ENCODE measurements at places on chromosomes 6 and 20.

DNA sequence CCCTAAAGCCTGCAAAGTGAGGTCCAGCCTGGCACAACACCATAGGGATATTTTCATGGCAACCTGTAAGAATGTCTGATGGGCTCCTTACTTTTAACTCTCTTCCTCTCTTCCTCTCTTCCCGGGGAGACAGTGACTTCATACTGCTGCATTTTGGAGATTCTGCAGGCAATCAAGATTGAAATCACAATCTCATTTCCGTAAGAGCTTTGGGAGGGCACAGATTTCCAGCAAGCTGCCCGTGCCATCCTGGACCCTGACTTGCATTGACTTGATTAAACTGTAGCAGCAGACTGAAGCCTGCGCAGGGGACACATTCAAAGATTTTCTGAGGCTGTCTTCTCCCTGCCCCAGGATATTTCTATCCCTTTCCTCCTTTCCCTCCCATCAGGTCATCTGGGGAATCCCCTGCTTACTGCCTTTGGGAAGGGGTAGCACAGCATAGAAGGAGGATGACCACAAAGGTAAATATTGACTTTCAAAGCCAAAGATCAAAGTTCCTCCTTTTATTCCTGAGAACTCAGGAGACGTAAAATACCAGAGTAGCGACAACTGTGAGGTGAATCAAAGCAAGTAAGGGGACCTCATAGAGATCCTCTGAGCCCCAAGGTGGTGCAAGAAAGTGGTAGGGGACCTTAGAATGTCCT lies 504.0 kb upstream of the ARID1B start:
- no peak for DNase-seq

DNA sequence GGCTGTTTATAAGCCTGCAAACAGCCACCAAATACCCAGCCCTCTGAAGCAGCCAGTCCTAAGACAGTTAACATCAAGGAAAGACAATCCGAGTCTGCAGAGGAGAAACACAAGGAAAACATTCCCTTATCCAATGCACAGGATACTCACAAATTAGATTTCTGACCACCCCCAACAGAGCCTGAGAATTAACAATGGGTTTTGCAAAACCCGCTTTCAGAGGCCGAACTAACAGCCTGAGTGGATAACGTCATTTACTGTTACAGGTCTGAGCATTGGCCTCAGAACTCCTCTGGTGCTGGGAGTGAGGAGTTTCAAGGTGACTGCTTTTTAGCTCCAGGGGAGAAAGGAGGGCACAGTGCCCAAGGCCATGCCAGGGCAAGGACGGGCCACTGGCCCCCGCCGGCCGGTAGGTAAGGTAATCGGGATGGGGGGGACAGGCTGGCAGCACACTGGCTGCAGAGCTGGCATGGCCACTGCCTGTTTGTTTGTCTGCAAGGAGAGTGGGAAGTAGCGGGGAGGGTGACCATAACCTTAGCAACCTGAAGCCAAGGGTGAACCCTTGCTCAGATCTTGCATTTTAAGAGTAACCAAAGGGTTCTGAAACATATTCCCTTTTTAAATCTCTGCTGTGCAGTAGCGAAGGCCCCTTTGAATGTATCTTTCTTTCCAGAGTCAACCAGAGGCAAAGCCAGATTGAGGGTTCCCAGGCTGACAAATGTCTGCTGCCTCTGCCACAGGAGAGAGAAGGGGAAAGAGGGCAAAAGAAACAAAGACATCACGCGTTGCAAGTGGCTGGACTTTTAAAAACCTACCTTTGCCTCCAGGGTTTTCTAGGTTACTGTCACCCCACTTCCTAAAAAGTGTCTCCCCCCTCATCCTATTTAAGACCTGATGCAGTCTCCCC lies 3.9 kb downstream of the ZMYND8 start:
- no peak for DNase-seq

- DNase-seq, result no peak
Observed at GRCh38 chr6:62528894-62529526, 243.0 kb upstream of the KHDRBS2 start.

- DNase-seq, result peak; percentile 69
Observed at GRCh38 chr20:433300-433975, 25.3 kb downstream of the RBCK1 start.

- no peak for DNase-seq
Observed at GRCh38 chr6:141475259-141475658, 657.5 kb upstream of the GJE1 start.

- no peak for DNase-seq
Observed at GRCh38 chr20:51036226-51036625, 13.3 kb upstream of the KCNG1 start.

- no peak for DNase-seq
Observed at GRCh38 chr20:48313324-48313723, 514.5 kb downstream of the PREX1 start.

GRCh38 chr20:54657268-54657826 lies 182.0 kb downstream of the DOK5 start:
- DNase-seq, result no peak

- DNase-seq, result no peak
Observed at GRCh38 chr6:113317891-113318574, 539.1 kb upstream of the MARCKS start.

- no peak for DNase-seq
Observed at GRCh38 chr6:167575158-167575696, 250.3 kb downstream of the TTLL2 start.

- no peak for DNase-seq
Observed at GRCh38 chr20:63497138-63497945, 1.5 kb downstream of the EEF1A2 start.

DNA sequence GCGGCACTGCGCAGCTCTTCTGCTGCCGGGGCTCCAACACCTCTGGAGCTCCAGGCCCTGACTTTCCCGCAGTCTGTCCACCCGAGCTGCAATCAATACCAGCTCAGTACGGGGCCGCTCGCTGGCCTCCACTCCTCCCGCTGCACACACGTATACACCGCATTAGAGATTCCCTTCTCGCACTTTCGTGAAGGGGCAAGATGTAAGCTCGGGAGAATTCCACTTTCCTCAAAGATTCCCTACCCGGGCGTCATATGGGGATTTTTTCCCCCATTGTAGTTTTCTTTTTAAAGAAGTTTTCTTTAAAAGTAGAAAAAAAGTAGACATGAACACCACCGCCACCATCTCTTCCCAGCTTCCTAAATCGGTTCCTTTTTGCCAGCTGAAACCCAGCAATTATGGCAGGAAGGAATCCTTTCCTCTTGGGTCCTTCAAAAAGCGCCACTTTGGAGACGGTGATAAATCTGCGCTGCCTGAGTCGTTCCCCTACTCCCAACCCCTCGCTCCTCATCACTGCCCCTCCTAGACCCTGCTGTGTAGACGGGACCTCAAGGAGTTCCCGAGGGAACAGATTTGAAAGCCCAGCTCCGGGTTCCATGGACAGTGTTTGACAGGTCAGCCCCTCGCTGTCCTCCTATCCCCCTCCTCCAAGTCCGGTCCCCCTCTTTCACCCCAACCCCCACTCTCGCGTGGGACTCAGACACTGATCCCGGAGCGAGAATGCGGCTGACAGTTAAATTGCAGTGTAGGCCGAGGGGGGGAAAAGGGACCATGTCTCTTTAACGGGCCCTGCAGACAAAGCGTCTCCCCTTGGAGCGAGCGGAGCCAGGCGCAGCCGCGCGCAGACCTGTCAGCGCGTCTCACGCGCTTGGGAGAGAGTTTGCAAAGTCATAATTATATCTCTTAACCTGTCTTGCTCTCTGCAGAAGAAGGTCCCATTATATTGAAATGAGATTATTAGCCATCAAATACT lies 39.5 kb downstream of the NCR2 start:
- no peak for DNase-seq

- no peak for DNase-seq
Observed at GRCh38 chr6:13765570-13765969, 48.8 kb downstream of the MCUR1 start.

DNA sequence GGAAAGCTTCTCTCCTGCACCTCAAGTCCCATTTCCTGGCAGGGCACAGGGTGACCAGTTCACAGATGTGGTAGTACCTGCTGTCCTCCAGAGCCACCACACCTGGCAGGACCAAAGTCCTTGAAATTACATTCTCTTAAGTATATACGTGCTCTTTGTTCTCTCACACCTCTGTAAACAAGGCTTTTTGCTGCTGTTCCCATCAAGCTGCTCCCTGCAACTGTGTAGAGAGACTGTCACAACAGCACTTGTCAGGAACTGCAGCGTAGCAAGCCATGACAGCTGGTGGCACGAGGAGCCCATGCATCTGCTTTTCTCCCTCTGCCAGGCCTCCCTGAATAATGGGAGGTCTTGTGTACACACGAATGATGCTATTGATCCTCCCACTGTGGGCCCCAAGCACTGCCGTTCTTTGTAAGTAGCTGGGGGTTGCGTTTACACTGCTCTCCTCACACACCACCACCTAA lies 431.8 kb downstream of the CD83 start:
- no peak for DNase-seq

DNA sequence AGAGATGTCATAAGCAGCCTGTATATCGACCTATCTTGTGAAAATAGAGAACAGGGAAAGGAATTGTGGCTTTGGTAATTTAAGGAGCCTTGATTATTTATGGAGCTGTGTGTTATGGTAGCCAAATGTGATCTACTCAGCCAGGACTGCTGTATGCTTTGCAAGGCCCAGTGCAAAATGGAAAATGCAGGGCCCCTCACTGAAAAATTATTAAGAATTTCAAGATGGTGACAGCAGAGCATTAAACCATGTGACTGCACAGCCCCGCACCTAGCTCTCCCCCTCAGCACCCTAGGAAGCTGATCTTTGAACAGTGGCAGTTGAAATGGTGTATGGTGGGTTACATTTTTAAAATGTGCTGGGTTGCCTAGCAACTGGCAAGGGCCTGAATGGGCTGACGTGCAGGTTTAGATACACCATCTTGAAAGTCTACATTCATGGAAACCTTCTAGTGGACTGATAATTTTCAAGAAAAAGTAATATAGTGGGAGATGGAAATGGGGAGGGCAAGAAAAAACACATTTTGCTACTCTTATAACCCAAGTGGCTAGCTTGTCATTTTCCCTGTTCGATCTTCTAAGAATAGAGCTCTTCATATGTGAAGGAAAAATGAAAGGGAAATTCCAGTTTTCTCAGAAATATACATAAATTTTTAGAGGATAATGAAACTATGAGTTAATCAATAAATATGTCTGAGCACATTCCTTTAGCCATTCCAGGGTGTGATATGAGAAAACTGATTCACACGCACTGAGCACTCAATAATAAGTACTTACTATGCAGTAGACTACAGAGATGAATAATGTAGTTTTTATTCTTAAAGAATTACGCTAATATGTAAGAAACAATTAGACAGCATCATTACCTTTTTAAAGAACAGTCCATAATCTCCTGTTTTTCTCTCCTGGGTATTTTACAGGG lies 208.0 kb downstream of the ARHGAP18 start:
- DNase-seq, result no peak

DNA sequence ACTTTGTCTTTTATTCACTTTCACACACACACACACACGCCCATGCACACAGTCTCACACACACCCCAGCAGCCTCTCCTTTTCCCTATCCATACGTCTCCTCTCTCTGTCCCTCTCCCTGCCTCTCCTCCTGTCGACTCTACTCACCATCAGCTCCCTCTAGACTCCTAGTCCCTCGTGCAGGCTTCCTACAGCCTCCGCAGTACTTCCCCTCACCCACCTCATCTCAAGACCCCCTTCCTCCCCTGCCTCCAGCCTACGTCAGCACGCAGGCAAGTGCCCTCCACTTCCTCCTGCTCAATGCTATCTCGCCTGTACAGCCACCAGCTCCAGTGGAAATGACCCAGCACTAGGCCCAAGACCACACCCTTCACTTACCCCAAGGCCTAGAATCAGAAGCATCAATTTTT lies 820 bp upstream of the TREML2 start:
- DNase-seq, result no peak

DNA sequence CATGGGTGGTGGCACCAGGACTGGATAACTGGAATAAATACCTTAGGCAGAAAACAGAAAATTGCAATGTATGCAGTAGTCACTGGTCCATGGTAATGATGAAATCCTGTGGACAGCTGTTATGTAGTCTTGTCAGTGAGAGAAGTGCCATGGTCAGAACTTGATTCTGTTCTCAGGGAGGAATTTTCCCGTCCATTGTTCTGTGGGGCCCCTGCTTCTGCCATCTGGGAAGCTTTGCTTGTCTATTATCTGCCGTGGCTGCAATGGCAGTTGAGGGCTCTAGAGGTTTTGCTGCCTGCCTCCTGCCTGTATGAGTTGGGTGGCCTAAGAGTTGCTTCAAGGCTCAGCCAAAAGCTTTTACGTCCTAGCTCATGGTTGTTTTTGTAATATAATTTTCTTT lies 126.8 kb upstream of the SLC35B3 start:
- DNase-seq, result no peak

GRCh38 chr6:48959251-48960060 lies 503.6 kb downstream of the MMUT start:
- no peak for DNase-seq

DNA sequence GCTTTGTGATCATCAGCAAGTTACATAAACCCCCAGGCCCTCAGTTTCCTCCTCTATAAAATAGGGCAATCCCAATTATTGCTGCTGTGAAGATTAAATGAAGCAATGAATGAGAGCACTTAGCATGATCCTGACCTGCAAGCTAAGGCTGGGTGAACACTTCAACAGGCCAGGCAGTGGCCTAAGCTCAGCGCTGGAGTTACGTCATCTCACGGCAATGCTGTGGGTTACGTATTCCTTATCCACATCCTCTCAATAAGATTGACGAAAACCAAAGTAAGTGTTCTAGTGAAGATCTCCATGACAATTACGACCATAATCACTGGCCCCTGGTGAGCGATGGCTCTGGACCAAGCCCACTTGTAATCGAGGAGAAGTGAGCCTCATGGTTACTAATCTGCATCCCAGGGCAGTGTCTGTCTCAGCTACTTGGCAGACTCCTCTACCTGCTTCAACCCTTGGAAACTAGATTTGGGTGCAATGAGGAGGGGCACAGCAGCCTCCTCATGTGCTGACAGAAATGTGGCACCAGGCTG lies 274.1 kb upstream of the ARID1B start:
- DNase-seq, result no peak

GRCh38 chr6:145271040-145271439 lies 464.3 kb downstream of the EPM2A start:
- DNase-seq, result no peak

- no peak for DNase-seq
Observed at GRCh38 chr6:123507582-123507981, 129.2 kb downstream of the TRDN start.

DNA sequence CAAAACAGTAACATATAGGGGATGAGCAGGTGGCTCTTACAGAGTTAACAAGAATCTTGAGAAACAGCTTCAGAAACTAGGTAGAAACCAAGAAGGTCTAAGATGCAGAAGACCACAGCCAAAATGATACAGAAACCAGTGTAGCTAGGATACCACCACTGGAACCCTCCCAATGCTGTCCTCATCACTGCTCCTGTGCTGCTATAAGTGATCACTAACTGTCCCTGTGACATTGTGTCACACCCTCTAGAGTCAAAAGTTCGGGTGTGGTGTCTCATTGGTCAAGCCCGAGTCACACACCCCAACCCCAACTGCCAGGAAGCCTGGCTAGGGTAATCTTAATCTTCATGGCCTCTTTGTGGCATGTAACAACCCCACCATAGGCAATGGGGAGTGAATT lies 153.1 kb downstream of the RCAN2 start:
- DNase-seq, result no peak

DNA sequence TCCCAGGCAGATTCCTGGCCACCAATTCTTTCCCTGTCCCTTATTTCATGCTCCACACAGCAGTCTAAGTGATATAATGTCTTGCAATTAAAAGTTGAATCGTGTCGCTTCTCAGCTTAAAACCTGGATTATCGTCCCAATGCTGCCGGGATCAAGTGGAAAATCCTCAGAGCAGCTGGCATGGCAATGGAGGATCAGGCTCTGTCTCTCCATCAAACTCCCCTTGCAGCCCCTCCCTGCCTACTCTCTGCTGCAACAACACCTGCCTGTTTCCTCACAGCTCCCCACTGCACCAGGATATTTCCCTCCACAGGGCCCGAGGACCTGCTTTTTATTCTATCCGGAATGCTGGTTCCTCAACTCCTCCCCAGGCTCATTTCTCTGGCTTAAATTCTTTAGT lies 277.1 kb downstream of the SYNE1 start:
- DNase-seq, result no peak
